Myocyte (in vitro differentiated cells): ENCODE measurements at places on chromosomes 1 and 21.
A peak's percentile ranks its signal among the peaks of the same experiment; 100 is the strongest.

GRCh38 chr1:233393926-233394680 lies 66.6 kb downstream of the MAP3K21 start:
- no peak for DNase-seq

- no peak for DNase-seq
These were observed 339.3 kb upstream of the NR5A2 start for GRCh38 chr1:199688133-199688676.

GRCh38 chr1:160711276-160711601 lies 383 bp downstream of the CD48 start:
- no peak for DNase-seq

GRCh38 chr1:164742745-164743144 lies 183.8 kb downstream of the PBX1 start:
- DNase-seq, result no peak

- DNase-seq, result no peak
These were observed 25.8 kb upstream of the PPT1 start for GRCh38 chr1:40122855-40123254.

- no peak for DNase-seq
These were observed 4.6 kb downstream of the RCC1 start for GRCh38 chr1:28510273-28510969.

GRCh38 chr1:5768014-5768413 lies 224.2 kb downstream of the NPHP4 start:
- DNase-seq, result no peak

DNA sequence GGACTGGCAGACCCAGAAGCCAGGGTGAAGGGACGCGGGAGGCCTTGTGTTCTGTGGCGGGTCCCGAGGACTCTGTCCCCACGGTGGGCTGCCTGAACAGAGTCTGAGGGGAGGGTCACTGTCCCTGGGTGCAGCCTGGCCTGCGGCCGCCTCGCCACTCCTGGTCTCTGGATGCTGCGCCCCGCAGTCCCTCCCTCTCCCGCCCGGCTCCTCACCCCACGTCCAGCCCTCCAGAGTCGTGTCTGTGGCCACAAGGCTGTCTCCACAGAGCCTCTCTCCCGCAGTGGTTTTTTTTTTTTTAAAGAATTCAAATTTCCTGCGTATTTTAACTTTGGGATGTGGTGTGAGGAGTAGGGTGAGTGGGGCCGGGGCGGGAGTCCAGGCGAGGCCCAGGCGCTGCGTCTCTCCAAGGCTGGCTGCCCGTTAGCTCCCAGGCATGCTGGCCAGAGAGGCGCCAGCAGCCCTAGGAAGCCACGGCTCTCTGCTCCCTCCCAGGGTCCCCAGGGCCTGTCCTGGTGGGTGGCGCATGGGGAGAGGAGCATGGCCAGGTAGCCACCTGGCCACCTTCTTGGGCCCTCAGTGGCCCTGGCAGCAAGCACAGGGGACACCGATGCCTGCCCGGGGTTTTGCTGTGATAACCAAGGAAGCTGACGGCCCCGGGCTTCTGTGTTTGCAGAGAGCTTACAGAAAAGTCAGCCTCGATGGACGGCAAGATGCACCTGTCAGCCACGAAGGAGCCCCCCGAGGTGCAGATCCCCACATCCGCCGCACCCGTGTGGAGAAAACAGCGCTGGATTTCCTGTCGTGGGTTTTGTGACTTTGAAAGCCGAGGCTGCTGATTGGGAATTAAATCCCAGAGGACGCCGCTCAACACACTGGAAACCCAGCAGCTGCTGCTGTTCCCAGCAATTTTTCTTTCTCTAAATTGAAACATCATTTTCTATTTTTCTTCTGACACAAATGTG lies 72.8 kb downstream of the MORN1 start:
- peak; percentile 37 for DNase-seq

- no peak for DNase-seq
These were observed 160.3 kb upstream of the ESRRG start for GRCh38 chr1:216883518-216883917.

DNA sequence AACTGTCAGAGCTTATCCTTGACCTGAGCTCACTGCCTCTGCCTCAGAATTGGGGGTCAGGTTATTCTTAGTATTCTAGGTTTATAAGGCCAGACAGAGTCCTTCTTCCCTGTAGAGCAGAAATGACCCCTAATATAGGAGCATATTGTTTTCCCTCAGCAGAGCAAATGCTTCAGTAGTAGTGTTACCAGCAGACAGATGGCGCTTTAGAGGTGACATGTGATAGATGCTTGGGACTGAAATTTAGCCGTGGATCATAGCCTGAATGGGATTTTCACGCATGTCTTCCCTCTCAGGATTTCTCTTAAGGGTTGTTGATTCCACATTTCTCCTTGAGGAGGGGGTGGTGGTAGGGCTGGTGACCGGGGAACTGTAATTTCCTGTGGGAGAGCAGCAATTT lies 24.5 kb downstream of the ADARB1 start:
- DNase-seq, result peak; percentile 51

- DNase-seq, result no peak
These were observed 9.7 kb downstream of the CD244 start for GRCh38 chr1:160853014-160853413.

- peak; percentile 29 for DNase-seq
These were observed 99.2 kb upstream of the PALMD start for GRCh38 chr1:99546432-99547416.

DNA sequence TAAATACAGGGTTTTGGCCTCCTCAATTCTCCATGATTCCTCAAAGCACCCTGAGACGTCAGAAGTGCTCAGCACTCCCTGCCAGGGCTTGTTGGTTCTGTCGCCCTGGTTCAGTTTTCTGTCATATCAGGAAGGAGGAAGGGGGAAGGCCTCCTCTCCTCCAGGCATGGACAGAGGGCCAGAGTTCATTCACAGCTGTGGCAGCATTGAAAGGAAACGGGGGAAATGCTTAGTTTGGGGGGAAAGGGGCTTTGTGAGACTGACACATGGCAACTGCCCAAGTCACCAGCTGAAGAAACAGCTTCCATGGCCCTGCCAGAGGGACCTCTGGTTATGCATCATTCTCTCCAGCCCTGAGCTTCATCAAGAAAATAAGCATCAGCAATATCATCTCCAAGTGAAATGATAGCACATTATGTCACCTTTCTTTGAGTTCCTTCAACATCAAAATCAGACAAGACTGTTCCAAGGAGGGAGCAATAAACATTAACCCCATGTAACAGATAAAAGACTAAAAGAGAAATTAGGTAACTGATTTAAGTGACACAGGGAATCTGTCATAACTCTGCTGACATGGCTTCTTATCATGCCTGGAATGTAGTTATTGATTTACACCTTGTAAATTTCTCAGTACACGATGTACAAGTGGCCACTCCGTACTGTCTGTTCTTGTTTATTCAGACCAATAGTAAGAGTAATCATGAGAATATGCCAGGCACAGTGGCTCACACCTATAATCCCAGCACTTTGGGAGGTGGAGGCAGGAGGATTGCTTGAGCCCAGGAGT lies 103.2 kb upstream of the SLC25A33 start:
- DNase-seq, result no peak

DNA sequence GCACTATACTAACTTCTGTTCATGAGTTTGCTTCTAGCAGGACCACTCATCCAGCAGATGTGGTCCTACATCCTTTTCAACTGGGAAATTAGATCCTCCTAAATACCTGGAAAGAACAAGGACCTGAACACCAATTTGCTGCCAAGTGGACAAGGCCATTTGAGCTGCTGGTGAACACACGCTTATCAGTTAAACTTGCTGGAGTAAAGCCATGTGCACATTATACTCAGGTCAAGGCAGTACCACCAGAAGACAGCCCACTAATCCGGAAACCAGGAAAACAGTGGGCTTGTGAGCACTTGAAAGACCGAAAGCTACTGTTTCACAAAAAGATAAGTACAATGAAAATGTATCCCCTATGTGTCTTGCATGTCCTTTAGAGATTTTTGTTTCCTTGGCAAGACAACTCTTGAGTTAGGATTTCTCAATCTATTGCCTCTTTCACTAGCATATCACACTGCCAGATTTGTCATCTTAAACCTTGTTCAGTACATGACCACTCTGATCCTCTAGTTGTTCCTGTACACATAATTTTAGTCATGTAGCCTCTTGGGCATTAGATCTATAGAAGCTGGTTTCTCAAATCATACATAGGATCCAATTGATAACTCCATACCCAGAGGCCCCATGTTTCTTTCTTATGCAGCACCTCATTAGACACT lies 4.5 kb upstream of the REN start:
- DNase-seq, result no peak
